Peyer's patch (tissue), 4 donors: ENCODE measurements at places on chromosomes 5 and 9. TPM values are rescaled to one million over a fixed set of nuclear protein-coding genes. Genes with fewer than 3 reads are reported as not detected.

ANKRD34B gene
- not detected for total RNA-seq

MCIDAS gene
- not detected for total RNA-seq

ZSWIM6 gene
- 15.7 TPM for total RNA-seq

PIP5K1B gene
- total RNA-seq = 60.1 TPM

GABRB2 gene
- total RNA-seq = not detected

KYAT1 gene
- 4.6 TPM for total RNA-seq

BTNL3 gene
- total RNA-seq = 7.4 TPM

PRELID2 gene
- total RNA-seq = 81.7 TPM

SIMC1 gene
- 43.6 TPM for total RNA-seq

ADGRV1 gene
- total RNA-seq = 5.0 TPM

NR2F1 gene
- total RNA-seq = 6.6 TPM

F12 gene
- total RNA-seq = 6.0 TPM

MEIKIN gene
- not detected for total RNA-seq

GNG10 gene
- 31.9 TPM for total RNA-seq

- DNase-seq = no peak
These were observed 87.3 kb upstream of the GNAQ start for GRCh38 chr9:78118742-78119473.

GRCh38 chr9:105539452-105539851 lies 18.5 kb upstream of the FKTN start:
- DNase-seq = no peak

DNA sequence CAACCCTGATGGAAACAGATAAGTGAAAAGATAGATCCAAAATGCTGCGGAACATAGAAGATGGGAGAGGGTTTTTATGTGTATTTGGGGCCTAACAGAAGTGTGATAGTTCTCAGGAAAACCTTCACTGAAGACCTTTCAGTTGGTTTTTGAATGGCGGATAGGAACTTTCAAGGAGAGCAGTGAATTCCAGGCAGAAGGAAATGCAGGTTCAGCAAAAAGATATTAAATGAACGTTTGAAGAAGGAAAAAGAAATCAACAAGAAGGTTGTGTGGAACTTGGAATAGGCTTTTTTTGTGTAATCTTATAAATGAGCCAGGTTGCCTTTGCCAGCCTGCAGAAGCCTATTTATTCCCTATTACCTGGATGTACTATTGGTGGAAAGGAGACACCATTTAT lies 2.1 kb downstream of the PPIP5K2 start:
- no peak for DNase-seq

- DNase-seq = no peak
These were observed 133.6 kb downstream of the OXCT1 start for GRCh38 chr5:41736641-41737040.

DNA sequence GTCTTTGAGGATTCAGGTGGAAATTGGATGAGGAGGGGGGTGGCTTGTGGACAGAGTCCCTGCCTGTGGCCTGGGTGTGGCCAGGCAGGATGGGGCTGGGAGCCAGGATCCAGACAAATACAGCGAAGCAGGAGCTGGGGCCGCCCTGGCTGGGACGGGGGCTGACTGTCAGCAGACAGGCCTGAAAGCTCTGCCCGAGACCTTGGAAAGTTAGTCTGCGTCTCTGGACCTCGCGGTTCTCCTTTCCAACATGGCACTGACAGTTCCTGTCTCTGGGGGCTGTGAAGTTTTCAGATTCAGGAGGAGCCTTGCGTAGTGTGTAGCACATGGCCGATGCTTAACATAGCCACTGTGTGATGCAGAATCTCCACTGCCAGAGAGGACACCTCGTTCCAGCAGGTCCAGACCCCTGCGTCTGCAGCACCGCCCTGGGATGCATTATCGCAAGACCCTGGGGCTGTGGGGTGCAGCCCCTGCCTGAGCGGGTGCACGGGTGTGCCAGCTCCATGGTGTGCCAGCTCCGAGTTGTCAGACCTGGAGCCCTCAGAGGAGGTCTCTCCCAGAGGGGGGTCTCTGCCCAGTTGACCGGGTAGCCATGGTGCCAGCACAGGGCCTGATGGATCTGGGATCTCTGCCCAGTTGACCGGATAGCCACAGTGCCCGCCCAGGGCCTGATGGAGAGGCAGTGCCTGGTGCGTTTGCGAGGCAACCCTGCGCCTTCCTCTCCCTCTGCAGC lies 89.3 kb downstream of the COL5A1 start:
- DNase-seq = no peak

GRCh38 chr5:90654215-90654614 lies 95.6 kb downstream of the ADGRV1 start:
- no peak for DNase-seq

GRCh38 chr5:159465604-159466003 lies 135.3 kb upstream of the IL12B start:
- DNase-seq = no peak

DNA sequence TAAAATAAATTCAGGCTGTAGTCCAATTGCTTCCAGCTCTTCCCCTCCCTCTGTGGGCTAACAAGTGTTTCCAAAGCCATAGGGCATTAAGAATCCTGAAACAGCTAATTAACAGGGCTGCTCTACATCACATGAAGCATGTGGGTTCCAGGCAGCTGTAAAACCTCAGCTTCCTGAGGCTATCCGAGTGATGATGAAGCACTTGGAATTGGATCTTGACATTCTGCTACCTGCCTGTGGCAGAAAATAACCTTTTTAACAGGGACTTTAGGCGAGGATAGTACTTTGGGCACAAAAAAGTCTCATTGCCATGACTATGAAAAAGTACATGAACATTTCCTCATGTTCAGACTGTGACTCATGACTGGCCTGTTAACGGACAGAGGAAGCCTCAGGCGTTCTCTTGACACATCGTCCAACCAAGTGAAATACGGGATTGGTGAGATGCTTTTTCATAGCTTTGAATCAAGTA lies 107.2 kb downstream of the PDE4D start:
- no peak for DNase-seq

- no peak for DNase-seq
These were observed 621.1 kb upstream of the CDH18 start for GRCh38 chr5:20609126-20609525.

GRCh38 chr9:113966394-113966793 lies 90.3 kb downstream of the ZNF618 start:
- peak; percentile 91 for DNase-seq

DNA sequence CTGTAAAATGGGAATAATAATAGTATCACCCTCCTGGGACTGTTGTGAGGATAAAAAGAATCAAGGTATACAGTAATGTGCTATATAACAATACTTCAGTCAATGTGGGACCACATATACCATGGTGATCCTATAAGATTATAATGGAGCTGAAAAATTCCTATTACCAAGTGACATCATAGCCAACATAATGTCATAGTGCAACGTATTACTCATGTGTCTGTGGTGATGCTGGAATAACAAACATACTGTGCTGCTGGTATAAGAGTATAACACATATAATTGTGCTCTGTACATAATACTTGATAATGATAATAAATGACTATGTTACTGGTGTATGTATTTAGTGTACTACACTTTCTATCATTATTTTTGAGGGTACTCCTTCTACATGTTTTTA lies 38.1 kb downstream of the LIFR start:
- DNase-seq = no peak

DNA sequence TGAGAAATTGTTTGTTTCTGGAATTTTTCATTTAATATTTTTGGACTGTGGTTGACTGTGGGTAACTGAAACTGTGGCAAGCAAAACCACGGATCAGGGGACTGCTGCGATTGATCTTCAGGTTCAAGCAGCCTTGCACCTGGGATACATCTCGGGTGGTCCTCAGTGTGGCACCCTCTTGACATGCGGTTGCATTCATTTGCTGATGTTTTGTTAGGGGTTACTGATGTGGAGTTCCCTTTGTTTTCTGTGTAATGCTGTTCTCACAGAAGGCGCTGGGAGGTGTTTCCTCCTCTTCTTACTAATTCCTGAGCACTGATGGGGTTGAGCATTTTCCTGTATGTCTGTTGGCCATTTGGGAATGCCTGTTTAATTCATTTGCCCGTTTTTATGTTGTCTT lies 60.4 kb downstream of the EHMT1 start:
- peak; percentile 60 for DNase-seq

DNA sequence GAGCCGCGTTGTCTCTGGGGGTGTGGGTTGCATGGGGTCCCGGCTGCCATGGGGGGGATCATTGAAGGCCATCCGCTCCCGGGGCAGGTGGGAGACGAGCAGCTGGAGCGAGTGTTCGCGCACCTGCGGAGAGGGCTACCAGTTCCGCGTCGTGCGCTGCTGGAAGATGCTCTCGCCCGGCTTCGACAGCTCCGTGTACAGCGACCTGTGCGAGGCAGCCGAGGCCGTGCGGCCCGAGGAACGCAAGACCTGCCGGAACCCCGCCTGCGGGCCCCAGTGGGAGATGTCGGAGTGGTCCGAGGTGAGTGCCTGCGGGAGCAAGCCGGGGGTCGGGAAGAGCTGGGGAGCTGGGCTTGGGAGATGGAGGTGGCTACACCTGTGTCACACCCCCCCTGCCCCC lies 33.7 kb downstream of the ADAMTSL2 start:
- no peak for DNase-seq

DNA sequence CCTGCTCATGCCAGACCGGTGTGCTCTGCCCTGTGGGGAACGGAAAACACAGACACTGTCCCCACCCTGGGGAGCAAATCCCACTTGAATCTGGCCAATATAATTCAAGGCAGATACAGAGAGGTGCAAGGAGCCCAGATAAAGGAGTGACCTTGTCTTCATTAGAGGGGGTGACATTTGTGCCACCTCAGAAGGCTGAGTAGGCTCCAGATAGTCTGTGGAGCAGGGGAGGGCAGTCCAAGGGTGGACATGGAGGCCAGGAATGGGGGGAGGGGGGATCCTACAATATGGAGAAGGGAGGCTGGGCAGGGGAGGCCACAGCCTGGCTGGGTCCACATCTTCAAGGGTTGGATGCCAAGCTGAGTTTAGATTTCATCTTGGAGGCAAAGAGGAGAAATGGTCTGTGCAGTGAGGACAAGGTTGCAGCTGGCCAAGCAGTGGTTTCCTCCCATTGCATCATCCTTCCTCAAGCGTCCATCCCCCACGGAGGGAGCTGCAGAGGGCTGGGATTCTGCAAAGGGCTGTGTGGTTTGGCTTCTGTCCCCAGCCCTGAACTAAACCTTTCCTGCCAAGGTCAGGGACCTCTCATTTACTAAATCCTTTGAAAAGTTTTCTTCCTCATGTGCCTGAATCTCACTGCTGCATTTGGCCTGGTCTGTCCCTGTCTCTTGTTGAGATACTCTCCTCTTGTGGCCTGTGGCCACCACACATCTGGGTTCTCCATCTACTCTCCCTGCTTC lies 60.1 kb downstream of the GALNT12 start:
- no peak for DNase-seq

GRCh38 chr9:76570826-76571225 lies 111.8 kb downstream of the GCNT1 start:
- DNase-seq = no peak

DNA sequence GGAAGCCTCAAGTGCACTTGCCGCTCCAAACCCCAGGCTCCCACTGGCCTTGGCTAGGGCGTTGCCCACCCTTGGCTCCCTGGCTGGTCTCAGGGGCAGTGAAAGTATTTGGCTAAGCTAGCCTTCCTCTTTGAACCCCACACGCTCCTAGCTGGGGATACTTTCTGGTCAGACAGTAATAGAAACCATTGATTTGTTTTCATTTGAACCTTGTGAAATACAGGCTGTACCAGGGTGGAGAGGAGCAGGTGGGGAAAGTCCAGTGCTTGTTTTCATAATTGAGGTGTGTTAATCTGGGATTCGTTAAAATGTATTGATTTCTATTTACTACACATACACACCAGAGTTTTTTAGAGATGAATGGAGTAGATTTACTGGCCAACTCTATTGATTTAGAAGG lies 45.9 kb upstream of the TRMT10B start:
- DNase-seq = no peak

- no peak for DNase-seq
These were observed 15.4 kb downstream of the TBC1D9B start for GRCh38 chr5:179892255-179892654.

DNA sequence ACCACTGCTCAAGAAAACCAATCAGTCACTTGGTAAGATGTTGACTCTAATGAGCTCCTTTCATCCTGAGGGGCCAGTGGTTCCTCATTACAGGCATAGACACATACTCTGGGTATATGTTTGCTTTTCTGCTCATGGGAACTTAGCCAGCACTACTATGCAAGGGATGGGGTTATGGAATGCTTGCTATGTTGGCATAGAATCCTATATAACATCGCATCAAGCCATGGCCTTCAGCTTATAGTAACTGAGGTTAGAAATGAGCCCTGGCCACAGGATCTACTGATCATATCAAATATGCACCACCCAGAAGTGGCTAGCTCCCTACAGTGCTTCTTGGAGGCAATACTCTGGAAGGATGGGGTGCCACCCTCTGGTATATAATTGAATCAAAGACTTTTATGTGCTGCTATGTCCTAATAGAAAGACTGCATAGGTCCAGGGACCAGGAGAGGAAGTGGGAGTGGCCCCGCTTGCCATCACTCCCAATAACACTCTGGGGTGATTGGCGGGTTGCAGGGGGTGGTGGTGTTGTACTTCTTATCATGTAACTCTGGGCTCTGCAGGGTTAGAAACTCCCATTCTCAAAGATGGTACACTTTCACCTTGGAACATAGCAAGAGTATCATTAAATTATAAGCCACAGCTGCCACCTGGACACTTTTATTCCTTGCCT lies 70.3 kb downstream of the ZNF366 start:
- DNase-seq = no peak

DNA sequence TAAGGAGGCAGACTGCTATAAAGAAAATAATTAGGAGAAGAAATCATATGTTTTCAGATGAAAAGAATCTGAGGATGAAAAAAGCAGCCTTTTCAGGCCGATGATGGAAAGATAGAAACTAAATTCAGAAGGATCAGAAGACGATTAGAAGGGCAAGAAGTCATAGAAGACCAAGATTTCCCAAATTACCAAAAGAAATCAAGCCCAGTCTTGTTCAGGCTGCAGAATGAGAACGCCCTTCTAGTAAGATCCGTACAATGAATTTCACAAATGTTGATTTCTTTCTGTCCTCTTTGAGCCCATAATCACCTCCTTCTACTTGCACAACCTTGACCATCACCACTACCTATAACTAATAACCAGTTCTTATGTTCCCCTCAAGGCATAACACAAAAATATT lies 114.6 kb upstream of the CCDC152 start:
- no peak for DNase-seq

GRCh38 chr9:98600631-98601030 lies 108.1 kb downstream of the GABBR2 start:
- DNase-seq = no peak

- peak; percentile 64 for DNase-seq
These were observed 335 bp downstream of the GALNT12 start for GRCh38 chr9:98807814-98808195.

- DNase-seq = no peak
These were observed 22.2 kb upstream of the CXCL14 start for GRCh38 chr5:135600971-135601381.

DNA sequence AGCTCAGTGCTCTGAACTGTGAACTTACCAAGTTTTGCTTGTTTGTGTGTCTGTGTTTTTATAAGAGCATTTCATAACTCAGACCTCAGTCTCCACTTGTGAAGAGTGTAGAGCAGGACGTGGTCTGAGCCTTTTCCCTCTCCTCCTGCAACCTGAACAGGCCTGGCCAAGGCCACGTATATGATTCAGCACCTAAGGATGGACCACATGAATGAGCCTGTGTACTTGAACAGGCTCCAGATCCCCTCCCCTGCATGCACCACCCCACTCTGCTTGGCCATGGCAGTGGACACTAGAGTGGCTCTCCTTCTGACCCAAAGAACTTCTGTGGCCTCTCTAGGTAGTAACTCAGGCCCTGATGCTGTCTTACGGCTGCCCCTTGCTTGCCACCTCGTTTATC lies 125.9 kb upstream of the FSTL4 start:
- no peak for DNase-seq

- DNase-seq = no peak
These were observed 22.8 kb upstream of the FCN1 start for GRCh38 chr9:134940236-134941208.
